IPS DF 6.9 (cell line): ENCODE measurements at places on chromosomes 7 and 10.

DNA sequence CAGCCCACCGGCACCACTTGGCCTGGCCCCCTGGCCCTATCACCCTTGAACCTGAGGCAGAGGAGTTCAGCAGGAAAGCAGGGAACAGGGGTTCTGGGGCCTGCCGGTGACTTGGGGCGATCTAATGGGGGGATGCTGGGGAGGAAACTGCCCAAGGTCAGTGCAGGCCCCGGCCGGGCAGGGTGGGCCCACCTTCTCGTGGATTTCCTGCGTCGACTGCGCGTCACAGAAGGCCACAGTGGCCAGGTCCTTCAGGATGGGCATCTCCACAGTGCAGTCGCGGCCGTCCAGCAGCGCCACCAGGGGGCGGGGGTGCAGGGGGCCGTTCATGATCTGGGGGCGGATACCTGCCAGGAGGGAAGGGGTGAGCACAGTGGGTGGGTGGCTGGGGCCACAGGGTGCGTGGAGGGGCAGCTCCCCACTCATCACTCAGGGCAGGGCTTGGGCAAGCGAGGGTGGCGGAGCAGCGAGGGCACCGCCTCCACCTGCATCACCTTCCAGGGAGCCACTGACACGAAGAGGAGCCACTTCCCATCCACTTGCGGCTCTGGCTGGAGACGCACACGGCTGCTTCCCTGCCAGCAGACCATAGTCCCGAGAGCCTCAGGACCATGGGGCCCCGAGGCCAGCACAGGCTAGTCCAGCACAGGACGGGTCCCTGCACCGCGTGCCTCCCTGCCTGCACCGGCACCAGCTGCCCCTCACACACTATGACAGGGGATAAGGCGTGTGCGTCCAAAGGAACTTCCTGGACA, 61.4 kb downstream of the ZRANB1 start:
- DNase-seq = no peak

DNA sequence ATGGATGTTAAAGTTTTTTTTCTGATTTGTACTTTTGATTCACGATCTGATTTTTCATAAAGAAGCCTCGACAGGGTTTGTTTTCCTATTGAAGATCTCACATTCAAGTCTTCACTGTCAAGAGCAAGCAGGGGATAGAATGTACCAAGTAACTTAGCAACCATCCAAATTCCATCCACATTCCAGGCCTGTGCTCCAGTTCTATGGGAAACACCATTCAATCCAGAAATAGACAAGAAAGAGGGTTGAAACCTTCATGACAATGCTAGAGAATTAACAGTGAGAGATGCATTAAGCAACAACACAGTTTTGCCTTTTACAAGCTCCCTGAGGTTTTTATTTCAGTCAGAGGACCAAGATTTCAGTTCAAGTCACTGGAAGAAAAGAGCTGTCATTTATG, 300.2 kb downstream of the NEBL start:
- DNase-seq = no peak

GRCh38 chr10:31121757-31122577, 90.3 kb upstream of the ZNF438 start:
- DNase-seq = no peak

DNA sequence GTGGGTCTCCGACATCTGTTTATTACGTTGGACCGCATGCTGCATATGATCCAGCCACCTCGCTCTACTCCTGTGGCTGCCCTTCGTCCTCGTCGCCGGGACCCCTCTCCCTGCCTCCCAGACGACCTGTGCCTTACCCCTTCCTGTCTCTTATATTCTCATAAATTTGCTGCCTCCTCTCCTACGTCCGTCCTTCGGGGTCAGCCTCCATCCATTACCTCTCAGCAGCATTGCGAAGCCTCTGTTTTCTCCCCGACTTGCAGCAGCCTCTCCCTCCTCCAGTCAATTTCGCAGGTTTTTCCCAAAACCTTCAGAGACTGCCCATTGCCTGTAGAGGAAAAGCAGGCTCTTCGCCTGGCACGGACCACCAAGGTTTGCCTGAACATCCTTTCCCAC, 39.4 kb upstream of the LEP start:
- no peak for DNase-seq

GRCh38 chr7:54015251-54015650, 526.9 kb upstream of the VSTM2A start:
- no peak for DNase-seq

DNA sequence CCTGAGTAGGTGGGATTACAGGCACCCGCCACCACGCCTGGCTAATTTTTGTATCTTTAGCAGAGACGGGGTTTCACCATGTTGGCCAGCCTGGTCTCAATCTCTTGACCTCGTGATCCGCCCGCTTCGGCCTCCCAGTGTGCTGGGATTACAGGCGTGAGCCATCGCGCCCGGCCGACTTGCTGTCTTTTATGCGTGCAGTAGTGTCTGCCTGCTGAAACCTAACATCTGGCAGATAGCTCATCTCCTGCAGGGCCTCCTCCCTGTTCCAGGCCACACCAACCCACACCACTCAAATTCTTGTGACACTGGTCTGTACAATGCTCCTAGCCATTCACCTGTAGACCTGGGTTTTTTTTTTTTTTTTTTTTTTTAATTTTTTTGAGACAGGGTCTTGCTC, 41.5 kb downstream of the BAIAP2L1 start:
- no peak for DNase-seq

- DNase-seq = no peak
These were observed 88.8 kb downstream of the NOD1 start for GRCh38 chr7:30389791-30390190.

- no peak for DNase-seq
These were observed 120.7 kb downstream of the CXCL12 start for GRCh38 chr10:44264244-44264643.

GRCh38 chr10:33632432-33632831, 298.0 kb upstream of the NRP1 start:
- no peak for DNase-seq

- no peak for DNase-seq
These were observed 51.7 kb downstream of the HSPA12A start for GRCh38 chr10:116690356-116691322.

DNA sequence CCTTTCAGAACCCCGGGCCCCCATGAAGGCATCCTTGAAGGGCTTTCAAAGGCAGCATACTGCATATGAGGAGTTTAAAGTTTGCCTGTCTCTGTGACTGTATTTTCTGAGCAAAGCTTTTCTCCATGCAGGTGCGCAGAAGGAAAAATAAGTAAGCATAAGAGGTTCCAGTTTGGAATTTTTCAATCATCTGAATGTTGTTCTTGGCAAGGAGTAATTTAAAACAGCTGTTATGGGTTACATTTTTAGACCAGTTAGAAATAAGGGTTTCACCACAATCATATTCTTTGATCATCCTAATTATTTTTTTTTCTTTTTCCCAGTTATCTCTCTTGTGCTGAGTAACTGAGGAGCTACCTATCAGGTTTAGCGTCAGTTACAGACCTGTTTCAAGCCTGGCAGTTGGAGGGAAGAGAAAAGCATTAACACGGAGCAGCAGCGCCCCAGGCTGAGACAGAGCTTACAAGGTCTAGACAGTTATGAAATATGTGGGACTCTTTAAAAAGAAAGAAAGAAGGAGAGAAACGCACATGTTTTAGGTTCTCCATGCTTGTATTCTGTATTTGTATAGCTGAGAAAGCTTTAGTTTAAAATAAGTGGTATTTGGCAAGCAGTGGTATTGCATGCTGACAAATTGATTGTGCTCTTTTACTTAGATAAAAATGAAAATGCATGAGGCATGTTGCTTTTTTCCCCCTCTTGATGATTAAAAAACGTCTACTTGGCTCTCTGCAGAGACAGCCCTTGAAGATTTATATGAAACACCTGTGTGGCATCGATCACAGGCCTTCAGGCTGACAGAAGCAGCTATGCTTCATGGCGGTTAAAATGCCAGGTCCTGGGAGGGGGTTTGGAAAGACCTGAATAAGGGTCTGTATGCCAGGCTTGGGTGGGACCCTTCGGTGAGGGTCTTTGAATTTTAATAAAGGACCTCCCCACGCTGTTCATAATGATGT, 157.6 kb downstream of the GRK5 start:
- DNase-seq = no peak

DNA sequence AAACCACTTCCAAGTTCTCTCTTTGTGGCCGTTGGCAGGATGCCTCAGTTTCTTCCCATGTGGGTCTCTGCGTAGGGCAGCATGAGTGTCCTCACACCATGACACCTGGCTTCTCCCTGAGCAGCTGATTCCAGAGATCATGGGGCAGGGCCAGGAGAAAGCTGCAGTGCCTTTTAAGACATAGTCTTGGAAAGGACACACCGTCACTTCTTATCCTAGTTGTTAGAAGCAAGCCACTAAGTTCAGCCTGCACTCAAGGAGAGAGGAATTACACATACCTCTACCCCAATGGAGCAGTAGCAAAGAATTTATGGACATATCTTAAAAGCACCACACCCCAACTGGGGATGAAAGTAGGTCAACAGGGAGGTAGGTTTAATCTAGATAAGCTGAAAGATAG, 16.4 kb downstream of the NODAL start:
- DNase-seq = no peak

DNA sequence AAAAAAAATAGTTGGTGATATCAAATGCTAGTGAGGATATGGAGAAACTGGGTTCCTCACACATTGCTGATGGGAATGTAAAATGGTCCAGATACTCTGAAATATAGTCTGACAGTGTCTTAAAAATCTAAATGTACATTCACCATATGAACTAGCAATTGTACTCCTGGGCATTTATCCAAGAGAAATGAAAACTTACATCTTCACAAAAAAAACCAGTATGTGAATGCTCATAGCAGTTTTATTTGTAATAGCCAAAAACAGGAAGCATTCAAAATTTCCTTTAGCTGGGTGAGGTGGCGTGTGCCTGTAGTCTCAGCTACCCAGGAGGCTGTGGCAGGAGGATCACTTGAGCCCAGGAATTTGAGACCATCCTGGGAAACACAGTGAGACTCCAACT, 2.1 kb upstream of the SSC4D start:
- no peak for DNase-seq
